ENCODE measurements at places on chromosomes 11 and 22.

DNA sequence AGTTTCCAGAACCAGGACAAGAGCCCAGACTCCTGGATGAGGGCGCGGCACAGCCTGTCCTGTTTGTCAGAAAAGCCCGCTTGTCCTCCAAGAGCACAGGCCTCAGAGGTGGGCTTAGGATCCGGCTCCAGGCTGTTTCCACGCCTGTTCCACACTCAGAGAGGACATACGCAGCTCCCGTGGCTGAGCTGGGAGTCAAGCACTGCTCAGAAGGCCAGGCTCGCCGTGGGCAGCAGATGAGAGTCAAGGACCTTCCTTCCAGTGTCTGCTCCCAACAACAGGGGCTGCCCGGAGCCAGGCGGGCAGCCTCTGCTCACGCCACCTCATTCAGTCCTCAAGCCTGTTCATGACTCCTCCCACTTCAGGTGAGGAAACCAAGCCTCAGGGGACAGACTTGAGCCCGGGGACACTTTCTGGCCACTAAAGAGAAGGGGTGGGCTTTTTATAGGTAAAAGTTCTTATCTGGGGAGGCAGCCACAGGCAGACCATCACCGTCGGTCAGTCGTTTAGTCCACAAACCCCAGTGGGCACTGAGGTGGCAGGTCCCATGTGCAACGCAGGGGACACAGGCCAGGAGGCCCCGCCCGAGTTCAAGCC, 3.8 kb downstream of the CYB5R3 start:
- DNase-seq: no peak

DNA sequence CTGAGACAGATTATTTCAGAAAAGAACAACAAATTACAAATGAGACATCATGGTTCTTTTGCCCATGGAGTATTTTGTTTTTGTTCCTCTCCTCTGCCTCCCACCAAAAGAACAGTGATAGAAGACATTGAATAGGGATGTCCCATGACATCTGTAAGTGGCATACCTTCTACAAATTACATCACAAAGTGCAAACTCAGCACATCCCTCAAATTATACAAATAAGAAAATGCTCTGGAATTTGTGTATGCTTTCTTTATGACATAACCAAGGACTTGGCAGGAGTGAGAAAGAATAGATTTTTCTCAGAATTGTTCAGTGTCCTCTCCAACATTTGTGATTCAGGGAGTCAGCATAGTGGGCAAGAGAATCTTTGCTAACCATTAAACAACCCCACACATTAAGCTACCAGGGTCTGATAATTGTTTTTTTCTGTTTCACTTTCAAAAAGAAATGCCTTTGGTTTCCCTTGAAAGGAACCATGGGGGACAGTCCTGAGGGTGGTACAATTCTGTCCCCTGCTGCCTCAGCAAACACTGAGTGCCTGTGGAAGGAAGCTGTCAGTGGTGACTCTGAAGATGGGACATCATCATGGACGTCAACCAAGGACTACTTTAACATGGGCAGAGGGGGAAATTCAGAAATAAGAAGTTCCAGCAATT, 430.3 kb downstream of the AASDHPPT start:
- no peak for DNase-seq

DNA sequence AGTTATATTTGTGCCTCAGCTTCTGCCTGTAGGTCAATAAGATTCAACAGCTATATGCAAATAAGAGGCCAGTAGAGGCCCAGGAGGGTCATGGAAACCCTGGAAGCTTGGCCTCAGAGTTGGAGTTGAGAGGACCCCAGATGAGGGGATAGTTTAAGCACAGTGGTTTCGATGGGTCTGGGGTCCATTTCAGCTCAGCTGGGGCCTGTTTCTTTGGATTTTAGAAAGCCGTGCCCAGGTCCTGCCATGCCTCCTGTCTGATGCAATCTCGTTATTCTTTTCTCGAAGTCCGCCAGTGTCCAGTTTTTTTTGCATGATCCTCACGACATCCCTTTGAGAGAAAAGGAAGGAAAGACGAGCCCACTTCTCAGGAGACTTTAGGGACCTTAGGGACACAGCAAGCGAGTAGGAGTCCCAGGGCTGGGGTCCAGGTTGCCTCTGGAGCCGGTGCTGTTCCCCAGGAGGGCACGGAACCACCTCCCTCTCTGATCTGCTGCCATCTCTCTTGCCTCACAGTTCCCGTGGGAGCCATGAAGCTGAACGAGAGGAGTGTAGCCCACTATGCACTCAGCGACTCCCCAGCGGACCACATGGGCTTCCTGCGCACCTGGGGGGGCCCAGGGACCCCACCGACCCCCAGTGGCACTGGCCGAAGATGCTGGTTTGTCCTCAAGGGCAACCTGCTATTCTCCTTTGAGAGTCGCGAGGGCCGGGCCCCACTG, 2.6 kb upstream of the SMDT1 start:
- no peak for DNase-seq

DNA sequence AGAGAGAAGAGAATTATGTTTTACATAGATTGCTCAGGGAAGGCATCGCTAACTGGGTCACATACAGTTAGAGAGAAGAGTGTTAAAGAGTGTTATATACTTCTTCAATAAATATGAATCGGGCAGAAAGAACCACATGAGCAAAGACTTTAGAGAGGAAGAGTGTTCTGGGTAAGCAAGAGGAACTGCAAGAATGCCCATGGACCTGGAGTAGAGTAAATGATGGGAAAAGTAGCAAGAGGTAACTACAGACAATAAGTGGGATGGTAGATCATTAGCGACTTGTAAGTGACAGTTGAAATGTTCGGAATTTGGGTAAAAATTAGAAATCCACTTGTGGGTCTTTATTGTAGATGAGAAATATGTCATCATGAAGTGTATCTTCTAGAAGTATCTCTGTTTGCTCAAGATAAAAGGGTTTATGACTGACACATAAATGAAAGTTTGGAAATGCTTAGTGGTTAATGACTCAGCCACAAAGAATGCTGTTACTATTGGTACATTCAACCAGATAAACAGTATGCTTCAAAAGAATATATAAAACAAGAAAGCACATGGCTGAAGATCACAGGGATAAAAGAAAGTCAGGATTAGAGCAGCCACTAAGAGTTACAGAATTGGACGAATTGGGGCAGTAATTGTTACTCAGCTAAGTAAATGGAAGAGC, 229.3 kb downstream of the CASP12 start:
- DNase-seq: no peak

GRCh38 chr11:130159657-130160497, at the start of gene ST14:
Gene ST14, plus strand, starts transcription at chr11:130159782. Its CDS starts 198 bp downstream, at chr11:130159980.
- peak; percentile 61 for DNase-seq

DNA sequence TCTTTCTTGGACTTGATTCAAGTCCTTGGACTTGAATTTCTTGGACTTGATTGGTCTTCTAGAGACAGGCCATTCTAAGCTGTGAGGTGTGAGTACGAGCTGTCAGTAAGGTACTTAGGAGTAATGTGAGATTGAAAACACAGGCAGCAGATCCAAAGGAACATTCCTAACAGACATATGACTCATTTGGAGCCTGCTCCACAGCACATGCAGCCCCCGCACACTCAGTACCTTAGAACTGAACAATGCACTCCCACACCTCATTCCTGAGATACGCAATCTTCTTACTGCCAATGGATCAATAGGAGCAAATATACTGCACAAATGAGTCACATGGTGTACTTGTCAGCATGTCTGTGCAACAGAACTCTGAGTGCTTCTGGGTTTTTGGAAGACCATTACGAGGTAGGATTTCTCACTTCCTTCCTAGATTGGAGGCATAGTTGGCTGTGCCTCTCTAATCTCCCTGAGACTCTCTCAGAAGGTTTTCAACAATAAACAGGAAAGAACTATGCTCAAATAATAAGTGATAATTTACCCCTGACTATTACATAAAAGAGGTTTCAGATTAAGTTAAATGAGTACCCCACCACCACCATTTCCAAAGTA, 243.1 kb downstream of the KCNA4 start:
- DNase-seq: no peak

DNA sequence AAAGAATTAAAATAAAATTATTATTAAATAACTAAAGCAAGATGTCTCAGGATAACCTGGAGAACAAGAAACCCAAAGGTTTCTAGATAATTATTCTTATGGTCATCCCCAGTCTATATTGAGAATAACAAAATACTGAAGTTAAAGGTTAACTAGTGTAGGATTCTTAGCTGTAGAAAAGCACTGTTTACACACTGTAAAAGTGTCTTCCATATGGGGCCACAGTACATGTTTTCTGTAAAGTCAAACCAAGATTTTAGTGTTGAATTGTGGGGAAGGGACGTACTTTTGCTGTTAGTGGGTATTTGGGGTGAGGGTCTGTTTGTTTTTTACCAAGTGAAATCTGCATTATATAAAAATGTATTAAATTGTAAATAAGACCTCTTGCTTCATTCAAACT, 47.5 kb upstream of the SOX6 start:
- no peak for DNase-seq

GRCh38 chr22:32752326-32752725, 49.2 kb upstream of the TIMP3 start:
- DNase-seq: no peak

GRCh38 chr11:79253280-79253679, 187.6 kb downstream of the TENM4 start:
- DNase-seq: no peak

DNA sequence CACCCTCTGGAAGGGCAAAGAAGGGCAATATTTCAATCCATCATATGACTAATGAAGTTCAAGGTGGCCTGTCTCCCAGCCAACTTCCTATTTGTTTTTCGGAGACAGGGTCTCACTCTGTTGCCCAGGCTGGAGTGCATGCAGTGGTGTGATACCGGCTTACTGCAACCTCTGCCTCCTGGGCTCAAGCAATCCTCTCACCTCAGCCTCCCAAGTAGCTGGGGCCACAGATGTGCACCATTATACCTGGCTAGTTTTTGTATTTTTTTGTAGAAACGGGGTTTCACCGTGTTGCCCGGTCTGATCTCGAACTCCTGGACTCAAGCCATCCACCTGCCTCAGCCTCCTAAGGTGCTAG, 13.4 kb downstream of the ABTB2 start:
- DNase-seq: no peak

- no peak for DNase-seq
Observed at GRCh38 chr11:1853376-1854131, 670 bp downstream of the LSP1 start.

- no peak for DNase-seq
Observed at GRCh38 chr11:113907152-113907551, 2.6 kb downstream of the HTR3B start.

DNA sequence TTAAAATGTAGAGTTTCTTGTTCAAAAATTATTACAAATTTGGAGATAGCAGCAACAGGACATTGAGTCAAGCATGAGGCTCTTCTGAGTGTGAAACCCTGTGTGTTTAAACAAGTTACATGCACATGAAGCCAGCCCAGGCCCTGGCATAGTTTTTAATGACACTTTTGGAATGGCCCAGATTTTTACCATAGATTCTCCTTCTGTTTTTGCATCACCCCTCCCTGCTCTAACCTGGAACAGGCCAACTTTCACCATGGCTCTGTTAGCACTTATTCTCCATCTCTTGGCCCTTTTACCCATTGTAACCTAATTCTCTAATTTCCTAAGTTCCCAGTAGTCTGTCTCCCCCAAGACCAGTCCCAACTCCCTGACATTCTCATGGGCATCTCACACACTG, 63.1 kb upstream of the PRSS23 start:
- no peak for DNase-seq

- no peak for DNase-seq
Observed at GRCh38 chr11:120612513-120613263, 101.1 kb downstream of the GRIK4 start.

DNA sequence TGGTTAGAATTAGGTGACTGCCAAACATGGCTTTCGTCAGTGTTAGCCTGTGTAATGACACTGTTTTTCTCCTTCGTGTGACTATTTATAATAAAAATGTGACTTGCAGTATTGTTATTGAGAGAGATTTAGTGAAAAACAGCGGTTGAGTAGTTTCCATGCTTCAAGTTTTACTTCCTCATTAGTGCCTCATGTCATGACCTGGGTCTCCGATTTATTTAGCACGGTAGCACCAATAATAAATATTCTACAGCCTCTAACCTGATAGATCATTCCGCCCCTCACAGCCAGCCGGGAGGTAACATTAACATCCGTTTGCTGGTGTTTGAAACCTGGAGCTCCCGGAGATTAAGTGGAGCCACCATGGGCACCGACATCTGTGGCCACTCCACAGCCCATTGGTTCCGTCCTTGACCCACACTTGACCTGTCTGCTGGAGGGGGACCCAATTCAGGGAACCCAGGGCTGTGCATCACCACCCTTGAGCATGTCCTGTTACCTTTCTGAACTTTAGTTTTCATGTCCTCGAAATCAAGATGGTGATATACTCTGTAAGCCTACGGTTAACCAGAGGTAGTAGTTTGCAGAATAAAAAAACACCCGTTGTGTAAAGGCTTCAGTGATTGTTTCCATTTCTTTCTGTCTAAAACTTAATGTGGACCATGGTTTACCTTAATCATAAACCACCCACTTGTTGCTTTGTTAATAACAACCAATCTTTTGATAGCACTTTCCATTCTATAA, 104.1 kb downstream of the ATXN10 start:
- no peak for DNase-seq

- peak; percentile 94 for DNase-seq
Observed at GRCh38 chr22:30635273-30636225, at the start of gene SLC35E4. Gene SLC35E4, plus strand, starts transcription at chr22:30635781. Its CDS starts 670 bp downstream, at chr22:30636451.

DNA sequence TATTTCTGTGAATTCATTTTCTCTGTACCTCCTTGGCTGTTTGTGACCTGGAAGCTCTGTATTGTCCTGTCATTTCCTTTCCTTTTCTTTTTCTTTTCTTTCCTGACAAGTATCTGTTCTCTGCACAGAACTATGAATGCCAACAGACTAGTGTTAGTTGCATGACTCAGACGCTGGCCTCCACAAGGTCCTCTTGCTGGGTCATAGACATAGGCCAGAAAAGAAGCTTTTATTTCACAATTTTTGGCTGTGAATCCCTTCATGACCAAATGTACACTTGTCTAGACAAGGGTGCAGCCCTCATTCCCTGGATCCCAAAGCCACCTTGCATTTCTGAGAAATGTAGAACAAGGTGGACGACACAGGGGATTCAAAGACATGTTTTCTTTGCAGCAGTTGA, 104.1 kb upstream of the MTNR1B start:
- no peak for DNase-seq

- no peak for DNase-seq
Observed at GRCh38 chr11:95086836-95087570, 2.6 kb upstream of the ENDOD1 start.

- DNase-seq: no peak
Observed at GRCh38 chr11:31798057-31798553, 13.0 kb downstream of the PAX6 start.

- no peak for DNase-seq
Observed at GRCh38 chr22:17862646-17863181, 88.4 kb upstream of the BID start.

GRCh38 chr11:90120191-90120590, 14.3 kb upstream of the NAALAD2 start:
- DNase-seq: no peak

All from WTC11 (cell line).